ENCODE measurements at places on chromosomes 6 and 20.

DNA sequence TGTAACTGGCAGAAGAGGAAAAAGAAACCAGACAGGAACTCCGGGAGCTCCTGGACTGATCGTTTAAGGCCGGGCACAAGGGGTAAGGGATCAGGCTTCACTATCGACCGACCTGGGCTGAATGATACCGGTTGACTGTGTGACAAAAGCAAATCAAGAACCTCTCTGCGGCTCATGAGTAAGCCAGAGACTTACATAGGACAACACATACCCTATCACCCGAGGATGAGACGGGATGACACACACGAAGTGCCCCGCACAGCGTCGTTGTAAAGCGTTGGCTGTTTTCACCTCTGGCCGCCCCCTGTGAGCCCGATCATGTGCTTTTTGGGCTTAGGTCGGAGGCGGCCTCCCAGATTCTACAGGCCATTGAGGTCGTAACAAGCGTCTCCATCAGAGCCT is 695 bp upstream of the TGIF2 start:
- no peak for DNase-seq

DNA sequence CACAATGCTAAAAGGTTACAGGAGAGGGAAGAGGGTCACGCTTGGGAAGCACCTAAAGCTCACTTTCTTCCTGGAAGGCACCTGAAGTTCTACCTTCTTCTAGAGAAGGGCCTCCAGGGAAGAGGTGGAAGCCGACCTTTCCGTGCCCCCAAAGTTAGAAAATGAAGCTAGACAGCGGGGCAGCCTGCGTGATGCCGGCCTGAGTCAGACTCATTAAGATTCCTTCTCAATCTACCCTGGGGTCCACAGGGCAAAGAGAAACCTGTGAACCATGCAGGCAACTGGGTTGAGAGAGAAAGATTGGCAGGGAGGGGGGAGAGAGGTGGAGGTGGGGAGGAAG is 54.8 kb upstream of the CCDC167 start:
- DNase-seq, result no peak

- no peak for DNase-seq
These were observed 81.3 kb downstream of the AFDN start for GRCh38 chr6:167907837-167908681.

GRCh38 chr6:144893680-144894151 is 608.6 kb downstream of the UTRN start:
- no peak for DNase-seq

DNA sequence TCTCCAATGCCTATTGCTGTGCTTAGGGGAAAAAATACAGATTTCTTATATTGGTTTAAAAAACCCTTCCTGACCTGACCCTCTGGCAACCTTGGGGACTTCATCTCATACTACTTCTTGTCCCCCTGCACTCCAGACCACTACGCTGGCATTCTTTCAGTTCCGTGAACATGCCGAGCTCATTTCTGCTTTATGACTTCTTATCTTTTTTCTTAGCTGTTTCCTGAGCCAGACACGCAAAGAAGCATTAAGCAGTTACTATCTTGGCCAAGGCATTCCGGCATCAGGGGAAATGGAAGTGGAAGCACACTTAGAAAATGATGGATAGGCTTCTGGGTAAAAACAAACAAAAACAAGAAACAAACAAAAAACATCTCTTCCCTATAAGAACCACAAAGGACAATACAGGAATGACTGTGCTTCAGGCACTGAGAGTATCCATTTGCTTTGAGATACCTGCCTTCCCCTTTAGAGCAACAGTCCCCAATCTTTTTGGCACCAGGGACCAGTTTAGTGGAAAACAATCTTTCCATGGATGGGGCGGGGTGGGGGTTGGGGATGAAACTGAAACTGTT is 4.4 kb upstream of the CCDC28A start:
- no peak for DNase-seq

- no peak for DNase-seq
These were observed 70.7 kb upstream of the ARMC2 start for GRCh38 chr6:108777536-108777935.

GRCh38 chr6:12297363-12298016 is 7.3 kb downstream of the EDN1 start:
- no peak for DNase-seq

DNA sequence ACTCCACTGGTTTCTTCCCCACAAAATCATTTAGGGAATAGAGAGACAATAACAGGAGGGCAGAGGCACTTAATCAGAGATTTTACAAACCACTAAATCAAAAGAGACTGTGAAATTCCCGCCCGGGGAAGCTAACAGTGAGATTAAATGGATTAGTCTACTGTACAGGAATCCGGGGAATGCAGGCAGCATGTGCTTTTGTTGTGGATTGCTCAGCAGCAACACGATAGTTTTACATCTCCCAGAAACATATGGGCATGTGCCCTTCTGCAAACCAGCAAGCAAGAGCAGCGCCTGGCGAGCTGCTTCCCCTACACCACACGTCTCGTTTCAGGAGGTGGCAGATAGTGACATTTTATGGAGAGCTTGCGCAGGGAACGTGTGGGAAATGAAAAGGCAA is 382.3 kb downstream of the CD83 start:
- DNase-seq, result no peak

GRCh38 chr6:50549475-50549874 is 163.9 kb upstream of the TFAP2D start:
- DNase-seq, result no peak

- no peak for DNase-seq
These were observed 86.7 kb upstream of the AGPAT4 start for GRCh38 chr6:161360520-161360919.

DNA sequence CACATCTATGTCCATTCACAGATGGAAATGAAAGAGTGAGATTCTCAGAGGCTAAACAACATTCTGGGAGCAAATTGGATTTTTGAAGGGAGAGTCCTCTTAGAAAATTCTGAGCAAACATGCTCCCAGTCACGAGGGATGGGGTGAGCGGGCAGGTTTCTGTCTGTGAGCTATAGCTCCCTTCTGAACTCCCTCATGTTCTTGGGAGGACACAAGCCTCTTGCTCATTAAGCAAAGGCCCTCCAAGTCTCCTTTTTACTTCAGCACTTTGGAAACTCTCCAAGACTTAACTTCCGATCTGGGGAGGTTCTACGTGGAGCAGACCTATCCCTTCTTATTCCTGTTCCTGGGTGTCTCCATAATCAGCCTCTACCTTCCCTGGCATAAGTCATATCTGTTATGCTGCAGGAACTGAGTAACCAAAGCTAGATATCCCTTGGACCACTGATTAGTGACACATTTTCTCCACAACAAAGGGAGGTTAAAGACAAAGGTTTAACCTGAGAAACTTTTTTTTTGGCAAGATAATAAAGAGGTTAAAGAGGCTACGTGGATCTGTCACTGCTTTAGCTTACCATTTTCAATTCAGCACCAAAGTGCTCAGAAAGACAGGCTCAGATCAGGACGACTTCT is 33.0 kb upstream of the SMIM29 start:
- no peak for DNase-seq

Measured in omental fat pad (tissue), 4 donors.